ENCODE measurements at places on chromosomes 6 and 20. TPM values are rescaled to one million over a fixed set of nuclear protein-coding genes. Genes with fewer than 3 reads are reported as not detected.

GSTA3 gene
- polyA plus RNA-seq: not detected

TENT5A gene
- 3.2 TPM for polyA plus RNA-seq

ULBP3 gene
- polyA plus RNA-seq: 0.38 TPM

TRIM31 gene
- 0.19 TPM for polyA plus RNA-seq

SLC17A3 gene
- polyA plus RNA-seq: not detected

GHRH gene
- polyA plus RNA-seq: not detected

CGAS gene
- polyA plus RNA-seq: 0.84 TPM

ASCC3 gene
- polyA plus RNA-seq: 7.5 TPM

ADTRP gene
- 0.34 TPM for polyA plus RNA-seq

RGL2 gene
- 121 TPM for polyA plus RNA-seq

SLC26A8 gene
- polyA plus RNA-seq: 0.07 TPM

ENPP3 gene
- 0.07 TPM for polyA plus RNA-seq

C6orf58 gene
- polyA plus RNA-seq: 0.45 TPM

PREX1 gene
- polyA plus RNA-seq: 10.9 TPM

DEFB118 gene
- not detected for polyA plus RNA-seq

PRL gene
- polyA plus RNA-seq: not detected

Data from pancreas (tissue), 10 donors.